ENCODE measurements at places on chromosomes 1 and 21.

GRCh38 chr1:167500283-167500860 lies 18.0 kb downstream of the CD247 start:
- no peak for DNase-seq

- no peak for DNase-seq
Measured at GRCh38 chr21:19124691-19125090, 721.1 kb upstream of the TMPRSS15 start.

- no peak for DNase-seq
Measured at GRCh38 chr21:35410656-35411055, 361.6 kb upstream of the RUNX1 start.

DNA sequence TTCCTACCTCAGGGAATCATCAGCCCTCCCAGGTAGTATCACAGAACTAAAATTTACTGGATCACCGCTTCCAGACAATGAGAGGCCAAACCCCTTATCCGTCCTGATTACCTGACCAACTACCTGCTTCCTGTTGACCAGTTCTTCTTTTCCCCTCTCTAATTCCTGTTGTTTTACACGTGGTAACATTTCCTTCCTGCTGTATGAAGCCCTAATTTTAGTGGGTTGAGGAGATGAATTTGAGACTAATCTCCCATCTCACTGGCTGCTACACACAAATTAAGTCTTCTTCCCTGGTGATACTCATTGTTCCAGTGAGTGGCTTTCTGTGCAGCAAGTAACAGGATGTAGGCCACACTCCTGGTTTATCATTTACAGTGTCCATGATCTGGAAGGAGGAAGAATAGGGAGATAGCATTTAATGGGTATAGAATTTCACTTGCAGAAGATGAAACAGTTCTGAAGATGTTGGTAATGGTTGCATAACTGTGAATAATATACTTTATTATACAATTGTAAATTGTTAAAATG lies 2112.9 kb downstream of the NCAM2 start:
- no peak for DNase-seq

DNA sequence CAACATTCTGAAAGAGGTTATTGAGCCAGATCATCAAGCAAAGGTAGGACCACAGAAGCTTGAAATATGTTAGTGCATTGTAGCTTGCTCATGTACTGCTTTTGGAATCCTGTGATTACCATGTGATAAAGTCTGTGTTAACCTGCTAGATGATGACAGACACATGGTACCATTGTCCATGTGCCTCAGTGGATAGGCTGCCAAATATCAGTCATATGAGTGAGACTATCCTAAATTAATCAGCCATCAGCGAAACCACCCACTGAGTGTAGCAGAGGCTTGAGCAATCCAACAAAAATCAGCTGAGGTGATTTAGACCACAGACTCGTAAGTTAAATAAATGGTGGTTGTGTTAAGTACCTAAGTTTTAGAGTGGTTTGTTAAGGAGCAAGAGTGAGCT lies 32.7 kb upstream of the CRB1 start:
- no peak for DNase-seq

GRCh38 chr1:180251526-180252305 lies 21.7 kb downstream of the LHX4 start:
- DNase-seq = no peak

DNA sequence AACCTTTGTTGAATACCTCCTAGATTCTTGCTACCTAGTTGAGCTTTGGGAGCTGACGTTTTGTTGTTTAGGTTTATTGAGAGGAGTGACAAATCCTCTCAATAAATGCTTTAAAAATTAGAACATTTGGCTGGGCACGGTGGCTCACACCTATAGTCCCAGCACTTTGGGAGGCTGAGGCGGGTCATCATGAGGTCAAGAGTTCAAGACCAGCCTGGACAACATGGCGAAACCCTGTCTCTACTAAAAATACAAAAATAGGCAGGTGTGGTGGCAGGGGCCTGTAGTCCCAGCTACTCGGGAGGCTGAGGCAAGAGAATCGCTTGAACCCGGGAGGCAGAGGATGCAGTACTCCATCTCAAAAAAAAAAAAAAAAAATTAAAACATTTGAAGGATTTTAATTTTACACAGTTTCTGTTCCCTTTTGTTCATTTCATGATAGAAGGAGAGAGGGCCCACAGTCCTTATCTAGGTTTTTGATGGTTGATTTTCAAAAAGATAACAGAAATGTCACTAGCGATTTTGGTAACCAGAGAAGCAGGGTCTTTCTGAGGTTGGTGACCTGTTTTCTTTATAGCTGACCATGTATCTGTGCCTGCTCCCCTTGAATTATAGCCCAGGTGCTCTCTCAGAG lies 44.2 kb upstream of the PIGV start:
- no peak for DNase-seq

DNA sequence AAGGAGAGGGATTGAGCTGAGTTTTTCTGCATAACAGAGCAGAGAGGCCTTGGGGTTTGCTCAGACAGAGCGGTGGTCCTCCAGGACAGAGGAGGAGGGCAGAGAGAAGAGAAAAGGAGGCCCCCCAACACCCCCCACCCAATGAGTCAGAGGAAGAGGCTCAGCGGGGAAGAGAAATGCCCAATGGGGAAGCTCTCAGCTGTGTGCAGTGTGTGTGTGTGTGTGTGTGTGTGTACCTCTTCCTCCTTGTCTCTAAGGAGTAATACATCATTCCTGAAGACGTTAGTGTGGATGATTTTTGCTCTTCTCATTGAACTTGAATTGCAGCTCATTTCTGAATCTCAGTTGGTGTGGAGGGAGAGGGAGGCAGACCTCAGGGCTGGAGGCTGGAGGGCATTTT lies 8.7 kb downstream of the TMPRSS3 start:
- no peak for DNase-seq

- no peak for DNase-seq
Measured at GRCh38 chr1:182667848-182668505, 16.4 kb downstream of the RGS8 start.

- no peak for DNase-seq
Measured at GRCh38 chr1:158969855-158970254, 38.5 kb downstream of the PYHIN1 start.

DNA sequence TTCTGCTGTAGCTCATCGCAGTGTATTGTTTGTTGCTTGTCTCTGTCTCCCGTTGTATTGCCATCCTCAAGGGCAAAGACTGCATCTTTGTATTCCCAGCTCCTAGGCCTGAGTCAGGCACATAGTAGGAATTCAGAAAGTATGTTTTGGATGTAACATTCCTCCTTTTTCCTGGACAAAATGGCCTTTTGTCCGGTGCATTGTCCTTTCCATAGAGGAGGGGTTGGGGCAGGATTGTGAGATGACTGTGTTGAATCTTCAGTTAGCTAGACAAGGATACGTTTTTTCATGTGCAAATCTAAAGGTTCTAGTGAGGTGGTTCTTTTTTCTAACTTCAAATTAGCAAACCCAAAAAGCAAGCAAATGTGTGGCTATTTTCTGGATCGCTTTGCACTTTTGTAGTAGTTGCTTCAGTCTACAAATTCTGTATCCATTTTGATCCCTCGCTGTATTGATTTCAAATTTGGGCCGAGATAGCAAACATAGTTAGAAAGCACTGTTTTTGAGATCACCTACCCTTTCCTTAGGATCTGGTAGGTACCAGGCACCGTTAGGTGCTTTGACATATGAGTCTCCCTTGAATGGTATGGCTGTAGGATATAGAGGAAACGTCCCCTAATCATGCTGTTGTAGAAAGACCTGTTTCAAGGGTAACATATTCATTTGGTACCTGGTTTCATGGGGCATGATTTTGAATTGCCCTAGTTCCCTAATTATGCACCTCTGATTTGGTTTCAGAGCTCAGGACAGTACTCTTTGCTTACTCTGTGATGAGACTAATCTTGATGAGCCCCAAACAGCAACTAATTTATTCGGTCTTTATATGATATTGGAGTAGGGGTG lies 1.2 kb downstream of the PPP1R8 start:
- peak; percentile 19 for DNase-seq

DNA sequence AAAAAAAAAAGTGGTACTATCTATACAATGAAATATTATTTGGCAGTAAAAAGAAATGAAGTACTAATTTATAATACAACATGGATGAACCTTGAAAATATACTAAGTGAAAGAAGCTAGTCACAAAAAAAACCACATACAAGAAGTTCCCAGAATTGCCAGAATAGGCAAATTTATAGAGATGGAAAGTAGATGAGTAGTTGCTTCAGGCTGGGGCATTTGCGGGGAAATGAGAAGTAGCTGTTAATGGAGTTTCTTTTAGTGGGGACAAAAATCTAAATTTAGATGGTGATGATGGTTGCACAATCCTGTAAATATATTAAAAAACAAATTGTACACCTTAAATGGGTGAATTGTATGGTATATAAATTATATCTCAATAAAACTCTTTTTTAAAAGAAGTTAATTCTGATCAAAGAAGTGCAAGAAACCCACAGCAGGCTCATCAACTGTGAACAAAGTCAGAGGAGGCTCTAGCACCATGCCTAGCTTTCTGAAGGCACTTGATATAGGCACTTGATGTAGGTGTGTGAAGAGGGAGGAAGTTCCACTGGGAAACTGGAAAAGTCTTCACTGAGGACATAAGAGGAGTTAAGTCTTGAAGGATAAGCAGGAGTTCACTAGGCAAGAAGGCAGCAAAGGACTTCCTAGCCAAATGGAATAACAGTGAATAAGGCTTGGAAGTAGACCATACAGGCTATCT lies 52.5 kb downstream of the DMAP1 start:
- DNase-seq = no peak

GRCh38 chr21:45277101-45278045 lies 10.3 kb downstream of the POFUT2 start:
- DNase-seq = no peak

DNA sequence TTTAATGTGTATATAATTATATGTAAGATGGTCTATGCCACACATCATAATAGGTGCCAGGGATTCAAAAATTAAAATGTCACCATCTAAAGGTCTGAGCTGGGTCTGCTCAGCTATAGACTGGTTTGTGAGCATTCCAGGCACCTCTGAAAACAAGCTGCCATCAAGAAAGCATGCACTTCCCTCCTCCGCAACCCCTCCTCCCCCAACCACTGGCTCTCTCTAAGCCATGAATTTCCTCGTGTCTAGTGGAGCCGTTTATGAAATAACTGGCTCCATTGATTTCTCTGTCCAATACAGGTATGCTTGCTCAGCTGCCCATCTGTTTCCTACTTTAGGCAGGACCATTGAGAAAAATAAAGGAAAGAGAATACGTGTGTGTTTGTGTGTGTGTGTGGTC lies 522.6 kb upstream of the PLXNA2 start:
- DNase-seq = no peak

- DNase-seq = peak; percentile 85
Measured at GRCh38 chr1:206106328-206107167, 10.6 kb downstream of the AVPR1B start.

Measured in hematopoietic multipotent progenitor cell treated with erythropoietin and hydrocortisone succinate and interleukin-3 and kit ligand, for 8 days (in vitro differentiated cells).